ENCODE measurements at places on chromosomes 6 and 20.

DNA sequence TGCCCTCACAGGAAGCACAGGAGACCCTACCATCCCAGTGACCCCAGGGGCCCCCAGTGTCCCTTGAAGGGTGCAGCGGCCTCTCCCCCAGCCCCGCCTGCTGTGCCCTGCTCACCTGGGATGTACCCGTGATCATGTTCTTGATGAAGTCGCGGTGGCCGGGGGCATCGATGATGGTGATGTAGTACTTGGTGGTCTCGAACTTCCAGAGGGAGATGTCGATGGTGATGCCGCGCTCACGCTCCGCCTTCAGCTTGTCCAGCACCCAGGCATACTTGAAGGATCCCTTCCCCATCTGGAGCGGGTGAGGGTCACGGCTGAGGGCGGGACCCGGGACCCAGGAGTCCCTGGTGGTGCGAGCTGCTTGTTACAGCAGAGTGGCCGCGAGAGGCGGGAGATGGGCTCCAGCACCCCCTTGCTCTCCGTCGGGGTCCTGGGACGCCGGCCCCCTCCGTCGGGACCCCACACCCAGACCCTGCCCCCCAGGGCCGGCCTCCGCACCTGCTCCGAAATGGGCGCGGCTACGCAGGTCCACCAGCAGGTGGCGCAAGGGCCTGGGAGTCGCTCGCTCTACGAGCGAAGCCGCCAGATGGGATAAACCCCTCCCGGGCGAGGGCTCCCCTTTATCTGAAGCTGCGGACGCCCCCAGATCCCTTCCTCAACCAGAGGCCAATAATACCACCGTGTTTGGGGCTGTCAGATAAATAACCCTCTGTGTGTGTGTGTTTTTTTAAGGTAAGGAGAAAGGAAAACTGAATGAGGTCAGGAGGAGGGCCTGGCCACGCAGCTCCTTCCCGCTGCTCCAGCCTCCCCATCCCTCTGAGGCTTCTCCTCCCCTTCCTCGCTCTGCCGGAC, 2.9 kb downstream of the EEF1A2 start:
- DNase-seq, result no peak

GRCh38 chr6:107390685-107391435, 68.5 kb downstream of the PDSS2 start:
- no peak for DNase-seq

GRCh38 chr20:24565835-24566351, 96.5 kb downstream of the SYNDIG1 start:
- DNase-seq, result no peak

- no peak for DNase-seq
Observed at GRCh38 chr6:112409311-112409710, 62.2 kb downstream of the RFPL4B start.

GRCh38 chr6:3321875-3322274, 63.1 kb downstream of the PSMG4 start:
- DNase-seq, result no peak

DNA sequence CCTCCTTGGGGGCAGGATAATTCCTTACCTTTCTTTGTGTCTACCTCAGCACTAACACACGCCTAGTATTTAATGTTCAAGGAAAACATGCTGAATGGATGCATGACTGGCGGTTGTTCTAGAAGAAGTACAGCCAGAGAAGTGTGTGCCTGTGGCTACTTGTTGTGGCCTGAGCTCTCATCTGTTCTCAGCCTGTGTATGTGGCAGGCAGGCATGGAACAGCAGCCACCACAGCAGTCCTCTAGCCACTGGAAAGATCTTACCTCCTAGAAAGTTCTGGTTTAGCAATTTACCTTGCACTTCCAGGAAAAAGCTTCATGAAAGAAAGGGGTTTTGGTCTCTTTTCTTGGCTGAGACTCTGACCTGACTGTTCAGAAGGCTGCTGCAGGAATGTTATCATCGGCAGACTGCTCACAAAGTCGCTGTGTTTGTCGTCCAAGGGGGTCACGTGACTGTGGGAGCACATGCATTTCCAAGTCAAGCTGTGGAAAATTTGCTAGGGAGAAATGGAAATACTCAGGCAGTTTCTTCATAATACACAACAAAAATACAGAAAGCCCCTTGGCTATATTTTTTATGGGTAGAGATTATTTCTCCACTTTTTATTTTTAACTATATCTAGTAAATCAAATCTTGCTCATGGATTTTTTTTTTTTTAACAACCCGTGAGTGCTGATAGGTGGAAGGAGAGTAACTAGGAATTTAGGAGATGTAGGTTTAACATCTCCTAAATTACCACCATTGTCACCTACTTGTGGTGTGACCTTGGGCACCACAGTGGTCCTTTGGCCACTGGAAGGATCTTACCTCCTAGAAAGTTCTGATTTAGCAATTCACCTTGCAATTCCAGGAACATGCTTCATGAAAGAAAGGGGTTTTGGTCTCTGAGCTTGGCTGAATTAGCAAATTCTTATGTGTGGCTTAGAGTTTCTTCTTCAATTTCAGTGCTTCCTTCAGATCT, 110.8 kb upstream of the GPR6 start:
- peak; percentile 50 for DNase-seq

DNA sequence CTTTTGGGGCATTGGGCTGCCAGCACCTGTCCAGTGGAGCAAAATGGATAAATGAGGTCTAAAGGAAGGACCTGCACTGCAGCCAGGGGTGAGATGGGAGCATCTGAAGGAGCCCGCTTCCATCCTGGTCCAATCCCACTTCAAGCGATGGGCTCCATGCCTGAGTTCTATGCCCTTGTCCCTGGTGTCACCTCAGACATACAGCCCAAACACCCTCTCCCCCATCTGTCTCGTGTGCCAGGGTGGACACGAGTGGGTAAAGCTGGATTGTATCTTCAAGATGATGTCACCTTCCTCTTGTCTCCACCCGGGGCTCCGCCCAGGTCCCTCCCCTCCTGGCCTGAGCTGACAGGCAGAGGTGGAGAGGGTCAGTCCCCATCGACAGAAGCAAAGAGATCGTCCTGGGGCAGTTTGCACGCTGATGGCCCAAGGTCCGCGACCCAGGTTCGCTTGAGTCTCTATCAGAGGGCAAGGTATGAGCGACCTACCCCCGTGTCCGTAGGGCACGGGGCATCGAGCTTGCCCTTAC, 544 bp downstream of the SMIM29 start:
- peak; percentile 94 for DNase-seq

DNA sequence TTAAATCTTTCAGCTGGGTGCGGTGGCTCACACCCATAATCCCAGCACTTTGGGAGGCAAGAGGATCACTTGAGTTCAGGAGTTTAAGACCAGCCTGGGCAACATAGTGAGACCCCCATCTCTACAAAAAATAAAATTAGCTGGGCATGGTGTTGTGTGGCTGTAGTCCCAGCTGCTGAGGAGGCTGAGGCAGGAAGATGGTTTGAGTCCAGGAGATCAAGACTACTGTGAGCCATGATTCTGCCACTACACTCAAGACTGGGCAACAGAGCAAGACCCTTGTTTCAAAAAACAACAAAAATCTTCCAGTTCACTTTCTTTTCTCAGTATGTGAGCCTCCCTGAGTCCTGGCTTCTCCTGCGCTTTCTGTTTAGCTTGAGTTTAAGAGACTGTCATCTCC, 7.9 kb downstream of the SDHAF4 start:
- no peak for DNase-seq

- no peak for DNase-seq
Observed at GRCh38 chr6:37960139-37960935, 140.8 kb downstream of the ZFAND3 start.

- DNase-seq, result no peak
Observed at GRCh38 chr20:47209982-47210381, 146.5 kb downstream of the ZMYND8 start.

DNA sequence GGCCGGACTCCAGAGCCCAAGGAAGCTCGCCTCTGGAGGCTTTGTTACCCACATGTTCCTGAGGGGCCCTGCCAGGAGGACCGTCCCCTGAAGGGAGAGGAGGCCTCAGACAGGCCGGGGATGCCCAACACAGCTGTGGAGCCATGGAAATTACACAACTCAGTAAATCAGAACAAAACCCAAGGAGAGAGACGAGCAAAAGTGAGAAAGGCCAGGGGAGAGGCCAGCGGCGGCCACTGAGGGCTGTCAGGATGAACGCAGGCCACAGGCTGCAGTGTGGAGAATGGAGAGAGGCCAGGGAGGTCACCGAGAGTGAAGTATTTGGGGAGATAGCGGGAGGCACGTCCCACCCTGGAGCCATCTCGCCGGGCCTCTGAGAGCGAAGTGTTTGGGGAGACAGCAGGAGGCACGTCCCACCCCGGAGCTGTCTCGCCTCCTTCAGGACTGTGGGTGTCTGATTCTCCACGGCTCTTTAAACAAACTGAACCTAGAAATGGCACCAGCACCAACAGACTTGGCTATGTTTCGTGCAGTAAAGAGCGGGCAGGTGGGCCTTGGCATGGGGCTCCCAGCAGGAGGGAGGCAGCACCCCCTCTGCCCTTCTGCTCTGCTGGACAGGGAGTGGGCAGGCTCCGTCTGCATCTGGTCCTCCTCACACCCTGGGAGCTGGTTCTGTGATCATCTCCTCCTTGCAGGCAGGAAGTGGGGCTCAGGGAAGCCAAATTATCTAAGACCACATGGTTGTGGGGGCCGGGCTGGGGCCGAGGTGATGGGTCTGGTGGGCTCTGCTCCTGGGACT, 91.0 kb downstream of the YTHDF1 start:
- DNase-seq, result no peak

GRCh38 chr6:47478233-47479139, 897 bp downstream of the CD2AP start:
- no peak for DNase-seq

- no peak for DNase-seq
Observed at GRCh38 chr20:32841174-32841573, 17.5 kb upstream of the EFCAB8 start.

- DNase-seq, result no peak
Observed at GRCh38 chr6:151901009-151901411, 93.5 kb downstream of the ESR1 start.

GRCh38 chr20:62716198-62716940, 7.7 kb downstream of the NTSR1 start:
- DNase-seq, result no peak
